Renal pelvis (tissue), 12 donors: ENCODE measurements at places on chromosomes 5 and 9.

- no peak for DNase-seq
Observed at GRCh38 chr5:134553821-134554267, 28.4 kb downstream of the JADE2 start.

DNA sequence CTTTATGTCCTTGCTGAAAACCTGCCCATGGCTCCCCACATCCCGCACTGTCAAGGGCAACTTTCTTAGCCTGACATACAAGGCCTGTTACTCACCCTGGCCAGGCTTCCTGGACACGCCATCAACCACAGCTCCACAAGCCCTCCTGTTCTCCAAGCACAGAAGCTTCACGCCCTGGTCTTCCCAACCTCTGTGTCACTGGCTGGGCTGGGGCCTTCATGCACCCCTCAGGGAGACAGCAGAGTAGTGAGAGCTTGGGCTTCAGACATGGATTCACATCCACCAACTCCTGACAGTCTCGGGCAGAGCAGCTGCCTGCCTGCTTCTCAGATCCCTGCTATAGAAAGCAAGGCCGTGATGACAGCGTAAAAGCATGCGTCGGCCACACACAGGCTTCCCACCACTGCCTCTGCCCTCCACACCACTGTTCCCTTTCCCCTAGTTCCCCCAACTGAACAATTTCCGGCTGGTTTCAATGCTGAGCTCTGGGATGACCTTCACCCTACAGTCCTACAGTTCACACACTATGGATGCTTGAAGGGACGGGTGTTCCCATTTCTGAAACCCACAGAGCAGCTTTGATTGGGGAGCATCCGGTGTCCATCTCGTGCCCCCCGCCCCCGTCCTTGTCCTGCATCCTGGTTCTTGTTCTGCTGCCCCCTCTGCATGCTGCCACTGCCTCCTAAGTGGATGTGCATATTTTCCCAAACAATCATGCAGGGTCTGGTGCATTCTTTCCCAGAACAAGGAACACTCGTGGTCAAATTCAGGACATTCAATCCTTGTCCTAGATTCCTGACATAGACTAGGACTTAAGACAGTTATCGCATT is 33.4 kb upstream of the ADAMTS2 start:
- DNase-seq: peak; percentile 30

DNA sequence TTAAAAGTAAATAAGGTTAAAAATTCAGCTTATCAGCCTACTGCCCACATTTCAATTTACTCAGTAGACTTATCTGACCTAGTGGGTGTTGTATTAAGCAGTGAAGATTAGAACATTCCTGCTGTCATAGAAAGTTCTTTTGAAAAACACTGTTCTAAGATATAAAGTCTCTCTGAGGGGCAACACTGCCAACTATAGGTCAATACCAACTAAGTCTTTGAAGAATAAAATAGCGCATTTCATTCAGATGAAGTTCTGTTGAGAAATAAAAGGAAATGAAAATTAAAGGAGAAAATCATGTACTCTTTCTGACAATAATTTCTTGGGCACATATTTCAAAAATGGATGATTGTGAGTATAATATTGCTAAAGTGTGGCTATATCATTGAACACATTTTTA is 86.8 kb downstream of the PTPRD start:
- DNase-seq: no peak

DNA sequence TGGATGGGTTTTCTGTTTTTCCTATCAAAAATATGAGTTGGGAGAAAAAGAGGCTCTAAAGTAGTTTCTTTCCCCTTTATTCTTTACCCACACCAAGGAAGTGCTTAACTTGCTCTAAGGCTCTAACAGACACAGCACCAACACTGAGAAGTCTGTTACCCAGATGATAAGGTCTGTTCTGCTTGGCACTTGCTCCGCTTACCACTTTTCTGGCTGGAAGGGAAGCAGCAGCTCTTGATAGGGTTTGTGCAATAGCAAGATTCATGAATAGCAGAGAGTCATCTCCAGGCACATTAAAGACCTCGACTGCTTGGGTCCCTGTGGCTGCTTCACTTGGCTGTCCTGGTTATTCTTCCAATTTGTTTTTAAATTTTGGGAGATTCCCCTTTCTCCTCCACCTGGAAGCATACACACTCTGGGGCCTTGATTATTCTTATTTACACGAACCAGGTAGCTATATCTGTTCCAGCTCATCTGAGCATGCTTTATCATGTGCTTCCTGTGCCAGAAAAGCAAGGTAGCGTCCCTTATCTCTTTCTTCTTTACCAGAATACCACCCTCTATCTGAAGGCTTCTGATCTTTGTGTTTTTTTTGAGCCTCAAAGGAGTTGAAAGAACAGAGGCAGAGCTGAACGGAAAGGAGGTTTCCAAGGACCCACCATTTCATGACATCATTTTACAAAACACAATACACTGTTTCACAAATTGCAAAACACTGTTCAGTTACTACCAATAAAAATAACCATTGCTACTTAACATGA is 24.8 kb downstream of the PPP3R2 start:
- no peak for DNase-seq

DNA sequence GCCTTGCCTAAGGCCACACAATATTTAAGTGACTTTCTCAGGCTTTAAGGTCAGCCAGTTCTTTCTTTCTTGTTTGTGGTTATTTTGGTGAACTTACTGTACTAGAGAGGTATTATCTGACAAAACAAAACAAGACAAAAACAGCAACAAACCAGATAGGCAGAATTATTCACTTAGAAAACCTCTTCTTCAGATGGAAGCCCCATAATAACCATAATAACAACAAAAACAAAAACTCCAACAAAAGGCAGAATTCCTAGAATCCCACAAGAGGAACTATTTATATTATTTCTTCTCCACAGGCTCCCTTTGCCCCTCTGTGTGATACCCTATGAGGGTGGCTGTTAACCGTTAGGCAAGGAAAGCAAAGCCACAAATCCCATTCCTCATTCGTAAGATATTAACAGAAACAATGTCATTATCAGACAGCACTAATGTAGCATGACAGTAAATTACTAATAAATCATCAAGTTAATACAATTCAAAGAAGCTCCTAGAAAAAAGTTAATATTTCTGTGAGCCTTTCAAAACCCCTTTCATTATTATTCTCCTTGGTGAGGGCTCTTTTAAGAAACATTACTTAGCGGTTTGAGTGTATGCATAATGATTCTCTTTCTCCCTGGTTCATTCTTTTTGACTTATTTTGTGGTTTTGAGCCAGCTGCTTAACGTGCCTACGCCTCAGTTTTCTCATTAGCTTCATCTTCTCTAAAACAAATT is 274.9 kb downstream of the EFNA5 start:
- no peak for DNase-seq

- no peak for DNase-seq
Observed at GRCh38 chr5:40976836-40977235, 67.5 kb downstream of the C7 start.

DNA sequence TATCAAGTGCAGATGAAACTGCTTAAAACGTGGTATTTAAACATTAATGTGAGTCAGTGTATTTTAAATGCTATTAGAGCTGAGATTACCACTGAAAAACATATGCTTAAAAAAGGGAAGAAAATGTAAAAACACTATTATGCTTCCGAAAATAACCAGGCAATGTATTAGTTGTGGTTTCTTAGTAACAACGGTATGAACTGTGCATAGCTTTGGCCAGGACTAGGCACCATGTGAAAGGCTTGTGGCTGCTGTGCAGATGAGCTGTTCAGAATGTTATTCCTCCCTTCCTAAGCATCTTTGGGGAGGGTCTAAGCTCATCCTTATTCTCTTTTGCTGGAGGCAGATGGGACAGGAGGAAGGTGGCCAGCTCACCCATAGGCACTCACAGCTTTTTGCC is 84.9 kb downstream of the NTRK2 start:
- no peak for DNase-seq

GRCh38 chr5:43232943-43233833 is 41.2 kb downstream of the NIM1K start:
- DNase-seq: no peak

GRCh38 chr5:5480481-5481111 is 58.1 kb downstream of the ICE1 start:
- no peak for DNase-seq

DNA sequence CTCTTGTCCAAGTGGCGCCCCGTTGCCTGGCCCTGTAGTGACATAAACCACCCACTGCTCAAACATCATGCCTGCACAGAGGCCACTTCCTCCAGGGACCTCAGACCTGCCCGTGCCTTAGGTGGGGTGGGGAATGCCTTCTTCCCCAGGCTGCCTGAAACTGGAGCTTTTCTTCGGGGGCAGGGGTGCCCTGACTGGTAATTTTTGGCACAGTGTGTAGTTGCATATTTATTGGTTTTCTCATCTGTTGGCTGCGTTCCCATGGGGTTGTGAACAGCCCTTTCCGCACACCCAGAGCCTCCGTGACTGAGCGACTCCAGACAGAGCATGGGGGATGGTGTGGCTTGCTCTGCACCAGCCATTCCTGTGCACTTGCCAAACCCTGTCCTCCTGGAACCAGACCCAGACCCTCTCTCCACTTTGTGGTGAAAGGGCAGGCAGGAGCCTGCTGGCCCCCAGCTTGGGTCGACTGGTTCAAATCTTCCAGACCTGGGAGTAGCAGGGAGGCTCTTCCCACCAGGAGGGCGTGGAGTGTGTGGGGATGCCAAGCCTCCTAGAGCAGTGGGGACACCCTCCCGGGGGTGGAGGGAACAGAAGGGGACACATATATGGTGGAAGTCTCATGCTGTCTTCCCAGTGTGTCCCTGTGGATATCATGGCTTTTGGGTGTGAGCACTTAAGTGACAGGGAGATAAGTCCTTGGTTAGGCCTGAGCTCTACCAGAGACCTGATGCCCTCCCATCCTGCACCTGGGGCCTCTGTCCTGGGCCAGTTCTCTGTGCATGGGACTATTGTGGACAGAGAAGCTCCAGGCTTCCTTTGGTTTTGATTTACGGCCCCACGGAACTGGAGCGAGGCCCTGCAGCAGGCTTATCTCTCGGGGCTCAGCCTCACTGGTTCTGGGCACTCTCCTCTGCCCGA is 39.6 kb downstream of the WNK2 start:
- no peak for DNase-seq

DNA sequence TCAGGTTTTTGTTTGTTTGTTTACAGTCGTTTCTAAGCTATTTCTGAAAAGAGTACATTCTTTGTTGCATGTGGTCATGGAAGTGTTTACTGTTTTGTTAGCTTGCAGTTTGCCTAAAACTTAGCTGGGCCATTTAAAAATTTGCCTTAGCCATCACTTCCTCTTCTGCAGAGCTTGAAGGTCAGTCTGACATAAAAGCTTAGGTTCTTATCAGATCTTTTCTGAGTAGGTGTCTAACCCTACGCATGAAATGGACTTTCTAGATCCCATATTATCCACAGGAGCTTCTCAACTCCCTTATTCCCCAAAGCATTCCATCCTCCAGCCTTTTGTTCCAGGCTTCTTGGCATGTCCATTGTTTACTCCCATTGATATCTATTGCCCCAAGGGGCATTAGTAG is 90.3 kb downstream of the AP3B1 start:
- no peak for DNase-seq

- DNase-seq: no peak
Observed at GRCh38 chr5:96680759-96681470, 18.7 kb downstream of the CAST start.

GRCh38 chr9:14451949-14452348 is 138.0 kb upstream of the NFIB start:
- DNase-seq: no peak

- DNase-seq: no peak
Observed at GRCh38 chr9:27384262-27385014, 87.5 kb upstream of the EQTN start.

GRCh38 chr9:134225816-134226215 is 61.5 kb upstream of the RNU6ATAC start:
- DNase-seq: no peak

DNA sequence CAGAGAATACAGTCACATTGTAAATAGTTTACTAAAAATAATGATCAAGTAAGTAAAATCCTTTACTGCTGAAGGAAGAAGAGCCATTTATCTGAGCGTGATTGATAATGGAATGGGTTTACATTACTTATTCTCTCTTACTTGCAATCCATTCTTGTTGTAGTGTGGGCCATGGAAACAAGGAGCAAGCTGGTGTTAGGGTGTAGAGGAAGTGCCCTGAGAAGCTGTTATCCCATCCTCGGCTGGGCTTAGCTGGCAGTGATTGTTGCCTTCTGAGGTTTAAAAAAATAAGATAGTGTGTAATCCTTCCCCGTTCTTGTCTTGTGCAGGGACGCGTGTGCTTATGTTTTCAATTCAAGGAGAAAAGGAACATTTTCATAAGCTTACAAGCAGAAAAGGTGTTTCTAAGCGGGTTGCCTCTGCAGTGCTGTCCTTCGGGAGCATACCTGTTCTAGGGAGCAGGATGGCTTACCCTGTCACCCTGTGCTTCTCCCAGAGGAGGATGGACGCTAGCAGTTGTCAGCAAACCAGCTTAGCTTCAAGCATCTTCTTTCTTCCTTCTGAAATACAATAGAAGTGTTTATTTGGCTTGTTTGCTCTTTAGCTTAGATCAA is 188.3 kb downstream of the ARHGEF28 start:
- DNase-seq: no peak

- no peak for DNase-seq
Observed at GRCh38 chr5:36444582-36445418, 143.1 kb upstream of the RANBP3L start.

DNA sequence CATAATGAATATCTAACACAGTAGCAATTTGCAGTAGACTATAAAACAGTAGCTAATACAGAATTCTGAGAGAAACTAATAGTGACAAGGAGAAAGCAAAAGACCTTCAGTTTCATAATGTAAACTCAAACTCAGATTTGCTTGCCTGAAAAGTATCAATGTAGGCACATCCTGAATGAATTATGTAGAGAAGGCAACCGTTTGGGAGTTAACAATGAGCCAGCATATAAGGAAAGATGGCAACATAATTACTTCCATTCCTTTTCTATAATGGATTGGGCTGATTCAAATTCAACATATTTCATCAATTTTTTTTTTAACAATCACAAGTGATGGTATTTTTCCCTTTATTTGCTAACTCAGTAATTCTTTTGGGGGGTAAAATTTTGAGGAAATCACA is 261.6 kb downstream of the SEMA5A start:
- no peak for DNase-seq

- no peak for DNase-seq
Observed at GRCh38 chr5:167819406-167819805, 472.0 kb upstream of the WWC1 start.

DNA sequence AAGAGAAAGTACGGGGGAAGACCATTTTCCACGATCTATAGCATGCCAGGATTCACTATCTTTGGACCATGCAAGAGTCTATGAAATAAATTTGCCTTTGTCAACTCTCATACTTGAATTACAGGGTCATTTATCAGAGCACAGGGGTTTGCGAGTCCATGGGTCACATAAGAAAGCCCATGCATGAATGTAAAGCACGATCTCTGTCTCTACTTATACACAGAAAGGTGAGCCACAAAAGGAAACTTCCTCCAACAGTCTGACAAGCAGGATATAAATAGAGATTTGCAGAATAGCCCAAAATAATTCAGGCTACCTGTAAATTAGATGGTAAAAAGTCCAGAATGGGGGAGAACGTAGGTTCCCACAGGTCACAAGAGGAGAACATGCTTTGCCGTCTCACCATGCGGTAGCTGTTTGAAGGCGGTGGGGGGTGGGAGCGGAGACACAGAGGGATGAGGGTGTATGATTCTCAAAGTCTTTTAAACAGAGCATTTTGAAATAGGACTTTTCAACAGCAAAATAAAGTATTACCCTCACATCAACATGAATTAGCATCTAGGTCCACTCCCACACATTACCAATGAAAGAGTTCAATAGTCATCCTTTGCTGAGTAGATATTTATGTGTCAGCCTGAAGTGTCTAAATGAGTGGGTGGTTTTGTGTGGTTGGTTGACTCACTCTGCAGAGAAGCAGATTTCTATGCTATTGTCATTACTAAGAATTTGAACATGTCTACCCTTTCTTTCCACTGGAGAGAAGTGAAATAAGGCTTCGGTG is 279.7 kb downstream of the EBF1 start:
- DNase-seq: no peak

GRCh38 chr5:180129291-180130190 is 58.0 kb upstream of the RNF130 start:
- DNase-seq: no peak
